HT1080 (cell line): ENCODE measurements at places on chromosomes 13 and 19. TPM values are rescaled to one million over a fixed set of nuclear protein-coding genes. Genes with fewer than 3 reads are reported as not detected.
A peak's percentile ranks its signal among the peaks of the same experiment; 100 is the strongest.

DNA sequence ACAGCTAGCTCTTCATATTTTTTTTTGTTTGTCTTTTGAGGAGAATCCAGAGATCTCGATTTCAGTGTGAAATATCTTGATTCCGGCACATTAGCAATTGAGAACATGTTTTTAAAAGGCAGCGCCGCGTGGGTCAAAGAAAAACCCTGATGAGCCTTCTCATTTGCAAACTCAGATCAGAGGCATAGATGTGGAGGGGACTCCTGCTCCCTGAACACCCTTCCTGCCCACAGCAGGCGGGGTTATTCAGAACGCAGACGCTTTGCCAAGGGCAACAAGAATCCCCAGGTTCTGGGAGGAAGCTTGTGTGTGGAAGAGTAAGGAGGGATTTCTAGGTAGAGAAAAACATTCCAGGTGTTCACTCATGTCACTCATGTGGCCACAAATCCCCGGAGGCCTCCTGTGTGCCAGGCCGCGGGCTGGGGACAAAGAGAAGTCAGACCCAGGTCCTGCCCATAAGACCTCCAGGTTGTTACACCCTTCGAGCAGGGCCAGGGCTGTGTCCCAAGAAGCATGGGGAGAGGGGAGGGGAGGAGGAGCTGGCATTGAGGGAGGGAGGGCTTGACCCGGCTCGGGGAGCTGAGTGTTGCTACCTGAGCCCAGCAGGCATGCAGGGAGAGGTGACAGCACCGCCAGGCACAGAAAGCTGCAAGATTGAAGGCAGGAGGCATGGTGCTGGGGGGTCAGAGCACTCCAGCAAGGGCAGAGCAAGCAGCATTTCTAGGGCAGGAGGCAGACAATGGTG, 15.9 kb upstream of the IGLON5 start:
- DNase-seq, result no peak

DNA sequence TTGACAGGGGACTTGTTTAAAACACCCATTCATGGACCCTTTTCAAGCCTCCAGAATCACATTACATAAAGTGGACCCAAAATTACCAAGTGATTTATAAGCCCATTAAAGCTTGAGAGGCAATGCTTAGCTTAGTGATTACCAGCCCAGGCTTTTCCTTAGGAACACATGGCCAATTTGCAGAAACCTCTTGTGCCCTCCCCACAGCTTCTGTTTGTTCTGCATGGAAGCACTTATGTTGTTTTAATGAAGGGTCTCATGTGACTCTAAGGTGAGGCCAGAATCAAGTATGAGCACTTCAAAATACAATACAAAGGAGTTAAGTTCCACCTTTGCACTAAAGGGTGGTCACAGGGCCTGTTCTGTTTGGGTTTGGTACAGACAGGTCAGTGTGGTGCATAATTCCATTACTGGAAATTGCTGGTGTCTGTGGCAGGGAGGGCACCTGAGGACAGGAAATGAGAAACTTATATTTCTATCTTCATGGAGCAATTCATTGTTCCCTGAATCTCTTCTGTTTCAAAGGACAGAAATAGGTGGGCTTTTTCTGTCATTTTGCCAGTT, 15.3 kb downstream of the ZNF486 start:
- no peak for DNase-seq

DNA sequence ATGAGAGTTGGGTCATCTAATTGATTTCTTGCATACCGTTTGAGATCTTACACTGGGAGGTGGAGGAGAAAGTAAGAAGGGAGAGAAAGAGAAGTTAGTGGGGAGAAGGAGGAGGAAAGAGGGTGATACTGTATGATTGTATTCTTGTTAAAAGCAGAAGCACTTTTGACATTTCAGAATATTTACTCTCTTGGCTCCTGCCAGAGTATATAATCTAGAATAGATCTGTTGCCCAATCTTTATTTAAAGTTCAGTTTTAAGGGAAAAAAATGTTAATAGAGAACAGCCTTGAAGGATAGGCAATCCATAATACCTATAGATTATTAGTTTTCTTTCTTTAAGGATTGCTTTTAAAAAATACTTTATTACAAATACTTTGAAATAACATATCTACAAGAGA, 41.5 kb downstream of the PDS5B start:
- DNase-seq, result no peak

The CCDC194 gene
- not detected in 2 replicates for total RNA-seq

DNA sequence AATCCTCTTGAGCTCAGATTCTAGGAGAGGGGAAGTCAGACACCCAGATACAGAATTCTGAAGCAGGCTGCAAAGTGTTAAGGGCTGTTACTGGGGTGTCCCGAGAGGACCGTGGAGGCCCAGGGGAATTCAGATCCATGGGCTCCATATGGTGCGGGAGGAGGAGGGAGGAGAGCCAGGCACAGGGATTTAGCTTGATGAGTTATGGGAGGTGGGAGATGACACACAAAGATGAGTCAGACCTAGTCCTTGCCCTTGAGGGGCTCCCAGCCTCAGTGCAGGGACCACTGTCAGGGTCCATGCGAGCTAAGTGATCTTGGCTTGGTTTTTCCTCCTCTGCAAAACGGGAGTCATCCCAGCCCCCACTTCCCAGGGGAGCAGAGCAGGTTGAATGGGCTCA, 14.4 kb upstream of the GIPR start:
- no peak for DNase-seq

- DNase-seq, result no peak
These were observed 11.7 kb downstream of the ZSCAN1 start for GRCh38 chr19:58045411-58046050.

DNA sequence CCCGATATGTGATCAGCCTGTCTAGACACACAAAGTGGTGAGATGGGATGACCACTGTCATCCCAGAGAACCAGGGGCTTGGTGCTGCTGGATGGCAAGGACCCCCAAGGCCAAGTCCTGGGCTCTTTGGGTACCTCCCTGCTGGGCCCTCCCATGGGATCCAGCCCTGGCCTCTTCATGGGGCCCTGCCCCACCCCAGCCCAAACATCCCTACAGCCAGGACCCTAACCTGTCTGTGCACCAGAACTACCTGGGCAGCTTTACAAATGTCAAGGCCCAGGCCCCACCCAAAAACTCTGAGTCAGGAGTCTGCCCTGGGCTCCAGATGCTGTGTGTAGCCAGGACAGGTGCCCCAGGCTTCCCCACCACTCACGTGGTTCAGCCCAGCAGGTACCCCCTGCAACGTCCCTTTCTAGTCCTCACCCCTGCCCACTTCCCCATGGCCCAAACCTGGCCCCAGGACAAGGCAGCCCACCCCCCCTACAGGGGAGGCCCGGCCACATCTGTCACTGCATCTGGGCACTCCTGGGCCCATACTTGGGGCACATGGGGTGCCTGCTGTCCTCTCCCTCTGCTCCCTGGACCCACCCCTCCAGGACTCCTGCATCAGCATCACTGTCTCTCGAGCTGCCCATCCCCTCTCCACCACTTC, 233.5 kb downstream of the TUBA3C start:
- DNase-seq, result no peak

The PRRG2 gene
- total RNA-seq, result 0.70 and 1.1 TPM in 2 replicates

GRCh38 chr13:108897955-108898354, 268.5 kb downstream of the MYO16 start:
- peak; percentile 29 for DNase-seq

DNA sequence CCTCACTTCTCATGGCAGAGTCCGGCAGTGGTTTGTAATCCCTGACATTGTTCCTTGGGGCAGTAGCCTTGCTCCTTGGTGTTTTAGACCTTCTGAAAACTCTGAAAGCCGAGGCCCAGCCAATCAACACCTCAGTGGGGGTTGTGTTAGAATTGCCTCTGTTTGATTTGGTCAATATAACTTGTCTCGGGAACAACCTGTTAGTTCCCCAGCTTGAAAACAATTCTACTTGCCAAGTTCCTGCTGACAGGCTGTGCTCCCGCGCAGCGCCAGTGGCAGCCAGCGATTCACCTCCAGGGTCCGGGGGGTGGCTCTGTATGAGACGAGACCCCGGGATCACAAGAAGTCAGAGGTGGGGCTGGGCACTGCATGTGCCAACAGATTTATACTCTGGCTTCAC, 81.4 kb upstream of the MEDAG start:
- no peak for DNase-seq

The POLR1G gene
- 39.8 and 54.6 TPM in 2 replicates for total RNA-seq

- peak; percentile 56 for DNase-seq
These were observed 215.2 kb downstream of the NBEA start for GRCh38 chr13:35157143-35157755.

- peak; percentile 1 for DNase-seq
These were observed 565 bp upstream of the ZFP30 start for GRCh38 chr19:37655689-37656371.
